ENCODE measurements at places on chromosomes 7 and 10.
A peak's percentile ranks its signal among the peaks of the same experiment; 100 is the strongest.

- no peak for DNase-seq
Observed at GRCh38 chr10:12534824-12535223, 185.5 kb downstream of the CAMK1D start.

DNA sequence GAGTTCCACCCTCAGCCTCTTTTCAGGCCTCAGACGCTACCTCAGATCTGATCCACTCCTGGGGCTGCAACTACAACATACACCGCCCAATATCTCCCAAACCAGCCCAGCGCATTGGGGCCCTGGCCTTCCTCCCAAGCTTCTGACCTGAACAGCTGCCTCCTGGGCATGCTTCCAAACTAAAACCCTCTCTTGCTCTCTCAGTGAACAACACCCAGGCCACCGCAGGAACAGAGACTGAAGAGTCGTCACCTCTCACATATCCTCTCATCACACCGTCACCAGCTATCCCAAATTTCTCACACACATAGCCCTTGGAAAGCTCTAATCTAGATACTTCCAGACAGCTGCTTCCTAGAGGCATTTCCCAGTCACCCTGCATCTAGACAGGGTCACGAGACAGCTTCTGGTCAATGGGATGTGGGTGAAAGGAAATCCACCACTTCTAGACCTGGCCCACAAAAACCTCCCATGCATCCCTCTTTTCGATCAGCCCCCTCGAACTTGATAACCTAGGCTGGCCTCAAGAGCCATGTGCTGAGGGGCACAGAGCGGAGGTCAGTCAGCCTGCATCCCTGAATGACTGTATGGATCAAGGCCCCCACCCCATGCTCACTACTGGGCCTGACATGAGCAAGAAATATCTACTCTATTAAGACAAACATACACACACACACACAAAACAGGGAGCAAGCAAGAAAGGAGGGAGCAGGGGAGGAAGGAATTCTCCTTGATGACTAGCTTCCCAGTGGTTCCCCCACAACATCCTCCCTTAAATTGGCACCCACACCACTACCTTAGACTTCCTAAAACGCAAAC, 1.8 kb downstream of the PARP12 start:
- peak; percentile 43 for DNase-seq

DNA sequence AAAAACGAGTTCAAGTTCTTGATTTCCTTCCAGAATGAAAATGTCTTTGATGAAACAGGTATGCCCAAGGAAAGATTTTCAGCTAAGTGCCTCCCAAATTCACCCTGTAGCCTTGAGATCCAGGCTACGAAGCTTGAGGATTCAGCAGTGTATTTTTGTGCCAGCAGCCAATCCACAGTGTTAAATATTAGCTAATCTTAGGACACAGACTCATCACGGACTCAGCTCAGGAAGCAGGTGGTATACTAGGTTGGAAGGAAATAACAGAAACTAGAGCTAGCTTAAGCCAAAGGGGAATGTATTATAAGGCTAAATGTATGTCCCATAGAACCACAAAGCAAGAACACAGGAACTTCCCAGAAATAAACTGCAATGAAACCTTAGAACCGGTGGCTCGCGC, 151.0 kb upstream of the PRSS1 start:
- DNase-seq = no peak

- DNase-seq = no peak
Observed at GRCh38 chr10:48636901-48637300, 32.0 kb upstream of the ARHGAP22 start.

DNA sequence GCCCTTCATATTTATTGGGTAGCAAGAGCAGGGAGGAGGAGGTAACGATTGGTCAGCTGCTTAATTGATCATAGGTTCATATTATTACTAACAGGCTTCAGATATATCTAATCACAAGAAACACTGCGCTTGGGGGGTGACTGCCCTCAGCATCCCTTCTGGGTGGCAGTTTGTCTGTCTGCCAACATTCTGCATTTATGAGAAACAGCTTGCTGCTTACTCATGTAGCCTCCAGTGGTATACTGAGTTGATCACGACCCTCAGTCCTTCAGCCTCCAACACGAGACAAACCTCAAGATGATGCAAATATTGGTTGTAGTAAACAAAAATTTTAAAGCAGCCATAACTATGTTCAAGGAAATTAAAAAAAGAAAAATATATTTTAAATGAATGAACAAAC, 657.8 kb upstream of the PHF14 start:
- DNase-seq = no peak

DNA sequence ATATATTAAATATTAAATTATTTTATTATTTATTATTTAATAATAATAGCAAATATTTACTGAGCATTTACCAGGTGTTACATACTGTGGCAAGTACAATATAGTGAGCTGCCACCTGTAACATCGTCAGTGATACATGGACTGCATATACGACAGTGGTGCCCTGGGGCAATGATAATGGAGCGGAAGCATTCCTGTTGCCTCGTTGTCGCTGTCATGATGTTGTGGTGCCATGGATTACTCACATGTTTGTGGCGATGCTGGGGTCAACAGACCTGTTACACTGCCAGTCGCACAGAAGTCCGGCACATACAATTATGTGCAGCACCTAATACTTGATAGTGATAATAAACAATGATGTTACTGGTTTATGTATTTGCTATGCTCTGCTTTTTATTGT, 20.6 kb downstream of the CAMK1D start:
- no peak for DNase-seq

DNA sequence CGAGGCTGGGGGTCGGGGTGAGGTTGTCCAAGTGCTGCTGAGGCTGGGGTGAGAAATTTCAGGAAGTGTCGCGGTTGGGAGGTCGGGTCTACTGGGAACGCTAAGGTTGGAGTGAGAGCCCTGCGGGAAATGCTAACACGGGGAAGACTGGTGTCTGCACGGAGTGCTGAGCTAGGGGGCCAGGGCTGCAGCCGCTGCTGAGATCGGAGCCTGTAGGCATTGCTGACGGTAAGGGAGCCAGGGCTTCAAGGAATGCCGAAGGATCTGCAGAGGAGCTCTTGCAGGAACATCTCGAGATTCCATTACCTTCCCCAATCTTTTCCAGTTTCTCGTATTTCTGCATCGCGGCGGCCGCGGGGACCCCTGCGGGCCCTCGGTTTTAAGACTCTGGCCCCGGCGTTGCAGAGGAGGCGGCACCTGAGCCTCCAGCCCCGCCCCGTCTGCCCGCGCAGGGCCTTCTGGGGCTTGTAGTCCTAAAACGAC, at the start of gene CDK5:
Gene CDK5, minus strand, starts transcription at position 392 of the 483 bp plus-strand sequence. Its CDS starts 49 bp downstream, at position 343.
- DNase-seq = no peak
